ENCODE measurements at places on chromosomes 2 and 18.

DNA sequence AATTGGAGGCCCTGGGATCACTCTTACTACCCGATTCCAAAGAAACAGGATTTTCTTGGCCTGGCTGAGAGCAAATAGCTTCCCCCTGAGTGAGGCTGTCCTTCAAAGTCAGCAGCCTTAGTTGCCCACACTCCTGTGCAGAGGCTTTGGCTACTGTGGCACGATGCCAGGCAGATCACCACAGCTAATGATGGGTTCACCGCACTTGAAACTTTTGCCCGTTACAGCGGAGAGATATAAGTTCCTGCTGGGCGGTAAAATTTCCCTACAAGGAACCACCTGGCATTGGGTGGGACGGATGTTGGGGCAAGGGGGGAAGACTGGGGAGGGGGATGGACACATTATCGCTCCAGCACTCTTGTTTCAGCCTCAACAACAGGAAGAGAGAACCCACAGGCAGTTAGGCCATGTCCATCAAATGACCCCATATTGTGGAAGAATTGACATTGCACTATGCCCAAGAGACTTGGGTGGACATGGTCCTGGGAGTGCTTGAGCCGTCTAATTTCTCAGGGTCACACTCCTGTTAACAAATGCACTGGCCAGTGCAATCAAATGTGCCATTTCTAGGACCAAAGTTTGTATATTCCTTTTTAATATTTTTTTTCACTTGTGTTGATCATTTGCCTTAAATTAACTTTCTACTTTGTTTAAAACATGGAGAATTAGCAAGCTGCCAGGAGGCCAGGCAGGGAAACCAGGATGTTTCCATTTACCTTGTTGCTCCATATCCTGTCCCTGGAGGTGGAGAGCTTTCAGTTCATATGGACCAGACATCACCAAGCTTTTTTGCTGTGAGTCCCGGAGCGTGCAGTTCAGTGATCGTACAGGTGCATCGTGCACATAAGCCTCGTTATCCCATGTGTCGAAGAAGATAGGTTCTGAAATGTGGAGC lies 4.4 kb downstream of the IL1B start:
- no peak for DNase-seq

GRCh38 chr2:223997938-223998337 lies 40.7 kb downstream of the MRPL44 start:
- DNase-seq = no peak

DNA sequence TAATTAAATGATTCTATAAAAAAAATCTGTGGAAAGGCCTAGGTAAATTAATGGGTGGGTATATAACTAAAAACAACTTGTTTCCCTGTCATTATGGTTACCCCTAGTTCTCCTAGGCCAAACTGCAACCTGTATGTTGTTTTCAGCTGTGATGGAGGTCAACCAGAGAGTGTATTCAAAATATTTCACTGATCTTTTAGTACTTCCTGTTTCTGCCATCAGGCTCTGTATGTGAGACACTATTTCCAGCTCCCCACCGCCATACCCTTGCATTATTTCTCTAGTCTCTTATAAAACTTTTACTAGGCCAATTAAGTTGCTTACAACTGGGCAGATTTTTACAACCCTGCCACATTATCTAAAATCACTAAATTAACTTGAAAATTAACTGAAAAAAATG lies 21.0 kb upstream of the CDKL4 start:
- no peak for DNase-seq

GRCh38 chr2:126653109-126653508 lies 2.8 kb upstream of the GYPC start:
- DNase-seq = no peak

GRCh38 chr2:191032588-191033429 lies 18.8 kb upstream of the STAT1 start:
- DNase-seq = no peak

- DNase-seq = no peak
These were observed 92.9 kb upstream of the SP3 start for GRCh38 chr2:174058026-174058425.

- DNase-seq = no peak
These were observed 44.1 kb downstream of the MREG start for GRCh38 chr2:215969131-215969841.

Measured in stimulated activated CD4-positive, alpha-beta T cell treated with anti-CD3 and anti-CD28 coated beads, TNF-alpha, amount 100 ng/mL, for 48 hours (primary cell).